Esophagus mucosa (tissue), 1 donor: ENCODE measurements at places on chromosomes 11 and 22. TPM values are rescaled to one million over a fixed set of nuclear protein-coding genes. Genes with fewer than 3 reads are reported as not detected.

Gene IFITM2
- total RNA-seq = 94.0 TPM

Gene PAMR1
- total RNA-seq = 0.36 TPM

Gene SHISAL1
- 0.08 TPM for total RNA-seq

Gene FAM180B
- total RNA-seq = not detected

Gene TMPRSS6
- not detected for total RNA-seq
